ENCODE measurements at places on chromosomes 16 and 17.

- DNase-seq = no peak
These were observed 144.5 kb downstream of the FTO start for GRCh38 chr16:53848277-53848942.

DNA sequence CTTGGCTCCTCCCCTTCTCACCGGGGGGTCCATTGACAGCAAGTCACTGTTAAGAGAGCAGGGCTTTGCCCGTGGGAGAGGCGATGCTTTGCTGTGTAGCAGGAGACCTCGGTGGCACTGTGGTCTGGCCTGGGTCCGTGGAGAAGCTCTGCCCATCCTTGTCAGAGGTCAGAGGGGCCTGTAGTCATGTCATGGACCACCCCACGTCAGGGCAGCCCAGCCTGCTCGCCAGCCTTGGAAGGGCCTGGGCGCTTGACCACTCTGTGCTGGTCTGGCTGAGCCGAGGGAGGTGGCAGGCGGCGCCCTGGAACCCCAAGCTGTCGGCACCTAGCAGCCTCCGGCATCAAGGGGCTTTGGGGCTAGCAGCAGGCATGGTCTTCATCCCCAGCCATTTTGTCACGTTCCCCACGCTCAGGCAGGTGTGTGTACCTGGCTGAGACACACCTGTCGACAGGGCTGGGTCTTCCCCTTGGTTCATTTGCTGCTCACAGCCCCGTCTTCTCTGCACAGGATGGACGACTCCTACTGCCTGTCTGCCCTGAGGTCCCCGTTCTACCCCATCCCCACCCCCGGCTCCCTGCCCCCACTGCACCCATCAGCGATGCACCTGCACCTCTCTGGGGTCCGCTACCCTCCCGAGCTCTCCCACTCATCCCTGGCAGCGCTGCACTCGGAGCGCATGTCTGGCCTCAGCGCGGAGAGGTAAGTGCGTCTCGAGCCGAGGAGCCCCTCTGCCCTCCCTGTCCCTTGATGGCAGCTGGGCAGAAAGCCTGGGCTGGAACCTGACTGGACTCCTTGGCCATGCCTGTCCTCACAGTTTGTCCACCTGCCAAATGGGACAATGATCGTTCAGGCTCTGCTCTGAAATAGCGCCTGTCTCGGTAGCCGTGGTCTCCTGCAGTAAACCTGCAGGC, 33.3 kb downstream of the GINS2 start:
- DNase-seq = no peak

- no peak for DNase-seq
These were observed 1.3 kb downstream of the METRN start for GRCh38 chr16:716200-716568.

GRCh38 chr16:64791756-64792155, 330.1 kb downstream of the CDH11 start:
- no peak for DNase-seq

GRCh38 chr17:64291268-64291851, 28.3 kb upstream of the TEX2 start:
- no peak for DNase-seq

DNA sequence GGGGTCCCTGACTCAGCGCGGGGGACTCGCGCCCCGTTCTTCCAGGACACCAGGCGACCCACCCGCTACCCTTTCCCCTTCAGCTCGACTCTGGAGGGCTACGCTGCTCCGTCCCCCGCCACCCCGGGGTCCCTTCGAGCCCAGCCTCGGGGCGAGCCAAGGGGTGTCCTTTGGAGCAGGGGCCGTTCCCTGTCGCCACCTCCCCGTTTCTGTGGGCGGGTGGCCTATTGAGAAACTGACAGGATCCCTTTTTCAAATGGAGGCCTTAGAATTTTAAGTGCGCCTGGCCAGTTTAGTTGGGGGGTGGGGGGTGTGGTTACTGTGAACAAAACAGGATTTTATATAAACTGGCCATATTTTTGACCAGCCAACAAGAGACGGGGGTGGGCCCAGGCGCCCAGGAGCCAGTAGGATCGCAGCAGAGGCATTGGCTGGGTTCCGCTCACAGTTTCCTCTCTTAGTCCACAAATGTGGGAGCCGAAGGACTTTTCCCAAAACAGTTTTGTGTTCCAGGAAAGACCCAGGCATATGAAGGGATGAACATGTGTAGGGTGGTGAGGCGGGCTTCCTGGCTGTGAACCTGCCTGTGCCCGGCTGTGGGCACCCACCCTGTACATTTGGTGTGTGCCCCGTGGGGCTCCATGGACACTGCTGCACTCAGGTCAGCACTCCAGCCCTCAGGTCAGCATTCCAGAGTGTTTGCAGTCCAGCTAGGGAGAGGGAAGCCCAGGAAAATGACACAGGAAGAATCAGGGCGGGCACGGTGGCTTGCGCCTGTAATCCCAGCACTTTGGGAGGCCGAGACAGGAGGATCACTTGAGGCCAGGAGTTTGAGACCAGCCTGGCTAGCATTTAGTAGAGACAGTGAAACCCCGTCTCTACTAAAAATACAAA, 722 bp upstream of the TIMP2 start:
- no peak for DNase-seq

Data from activated CD4-positive, alpha-beta T cell treated with anti-CD3 and anti-CD28 coated beads, Interleukin-2, amount 50 U/mL, for 48 hours (primary cell).